A549 treated with ZK216348 at 1 μM for 4 hours (cell line): ENCODE measurements at places on chromosomes 4 and X. TPM values are rescaled to one million over a fixed set of nuclear protein-coding genes. Genes with fewer than 3 reads are reported as not detected.

NAT8L gene
- 6.2 to 15.6 TPM (median 15.4 TPM) in 5 replicates for total RNA-seq

DDX53 gene
- total RNA-seq, result not detected in 5 replicates

CACNA1F gene
- total RNA-seq, result not detected in 5 replicates

ADH1C gene
- not detected in 5 replicates for total RNA-seq

UCP1 gene
- 0.11 TPM in 1 of 5 replicates, not detected in the others for total RNA-seq

WDR17 gene
- total RNA-seq, result 1.5 to 2.6 TPM (median 1.8 TPM) in 5 replicates

CYSLTR1 gene
- not detected in 5 replicates for total RNA-seq

MAGEA1 gene
- 0.09 to 0.28 TPM (median 0.18 TPM) in 4 of 5 replicates, not detected in the other for total RNA-seq

SHISA3 gene
- total RNA-seq, result 0.07 TPM in 1 of 5 replicates, not detected in the others

AMOT gene
- total RNA-seq, result 0.04 to 0.07 TPM in 2 of 5 replicates, not detected in the others

SLIT2 gene
- 0.12 TPM in 1 of 5 replicates, not detected in the others for total RNA-seq

PPBP gene
- not detected in 5 replicates for total RNA-seq

FGF13 gene
- total RNA-seq, result not detected in 5 replicates

RHOXF2 gene
- not detected in 5 replicates for total RNA-seq

SSX4B gene
- total RNA-seq, result not detected in 5 replicates

IL13RA1 gene
- 40.5 to 63.9 TPM (median 57.5 TPM) in 5 replicates for total RNA-seq

C4orf54 gene
- total RNA-seq, result not detected in 5 replicates

IL3RA gene
- total RNA-seq, result 0.18 to 0.95 TPM (median 0.26 TPM) in 5 replicates

TECRL gene
- not detected in 5 replicates for total RNA-seq

JCHAIN gene
- total RNA-seq, result 0.13 to 0.70 TPM (median 0.22 TPM) in 3 of 5 replicates, not detected in the others

SCD5 gene
- total RNA-seq, result 5.4 to 8.4 TPM (median 7.3 TPM) in 5 replicates

PDZD4 gene
- total RNA-seq, result 2.9 to 4.8 TPM (median 3.6 TPM) in 5 replicates

GAGE12J gene
- not detected in 5 replicates for total RNA-seq

GAGE12E gene
- total RNA-seq, result not detected in 5 replicates

PIGA gene
- total RNA-seq, result 6.2 to 10.0 TPM (median 7.3 TPM) in 5 replicates

COL25A1 gene
- not detected in 5 replicates for total RNA-seq
